Muscle of leg (tissue), 16 donors: ENCODE measurements at places on chromosomes 3 and 15. TPM values are rescaled to one million over a fixed set of nuclear protein-coding genes. Genes with fewer than 3 reads are reported as not detected.

GRCh38 chr15:91385311-91385710 lies 285.3 kb downstream of the SV2B start:
- DNase-seq, result no peak

Gene ALDH1L1
- polyA plus RNA-seq, result 1.6 TPM

Gene GPR176
- polyA plus RNA-seq, result 4.4 TPM

- DNase-seq, result no peak
Measured at GRCh38 chr15:35470441-35470840, 75.5 kb downstream of the DPH6 start.

Gene ARPP21
- 186 TPM for polyA plus RNA-seq

- no peak for DNase-seq
Measured at GRCh38 chr3:160695915-160696327, 19.0 kb downstream of the ARL14 start.

DNA sequence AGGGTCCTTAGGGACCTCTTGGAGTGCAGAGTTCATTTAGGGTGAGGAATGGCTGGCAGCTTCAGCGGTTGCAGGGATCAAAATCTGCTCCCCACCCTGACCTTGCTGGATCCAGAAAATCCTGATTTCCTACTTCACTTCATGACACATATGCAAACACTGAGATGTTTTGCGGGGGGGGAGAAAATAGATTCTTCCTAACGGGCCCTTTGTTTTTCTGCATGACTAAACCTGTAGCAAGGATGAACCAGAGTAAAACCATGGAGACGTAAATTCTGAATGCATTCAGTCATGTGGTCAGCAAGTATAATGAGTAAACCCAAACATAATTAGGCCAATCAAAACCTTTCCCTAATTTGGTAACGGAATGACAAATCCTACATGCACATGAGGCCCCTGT lies 20.0 kb upstream of the RBP1 start:
- no peak for DNase-seq

DNA sequence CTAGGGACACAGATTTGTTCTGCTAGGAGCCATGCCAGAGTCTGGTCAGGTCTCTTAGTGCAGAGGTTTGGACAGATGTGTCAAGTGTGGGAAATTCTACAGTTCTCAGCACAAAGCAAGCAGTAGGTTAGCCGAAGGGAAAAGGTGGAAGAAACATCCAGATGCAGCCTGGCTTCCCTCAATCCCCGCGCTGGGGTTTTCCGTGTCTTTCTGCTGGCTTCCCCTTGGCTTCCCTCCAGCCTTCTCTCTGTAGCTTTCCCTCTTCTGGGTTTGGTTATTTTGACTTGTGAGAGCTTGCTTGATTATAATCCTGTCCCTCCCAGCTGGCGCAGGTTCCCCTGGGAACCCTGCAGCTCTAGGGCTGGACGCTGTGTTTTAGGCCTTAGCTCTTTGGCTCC lies 4.1 kb downstream of the TF start:
- DNase-seq, result peak; percentile 37
